Fibroblast of pulmonary artery (primary cell): ENCODE measurements at places on chromosomes 7 and 10.

DNA sequence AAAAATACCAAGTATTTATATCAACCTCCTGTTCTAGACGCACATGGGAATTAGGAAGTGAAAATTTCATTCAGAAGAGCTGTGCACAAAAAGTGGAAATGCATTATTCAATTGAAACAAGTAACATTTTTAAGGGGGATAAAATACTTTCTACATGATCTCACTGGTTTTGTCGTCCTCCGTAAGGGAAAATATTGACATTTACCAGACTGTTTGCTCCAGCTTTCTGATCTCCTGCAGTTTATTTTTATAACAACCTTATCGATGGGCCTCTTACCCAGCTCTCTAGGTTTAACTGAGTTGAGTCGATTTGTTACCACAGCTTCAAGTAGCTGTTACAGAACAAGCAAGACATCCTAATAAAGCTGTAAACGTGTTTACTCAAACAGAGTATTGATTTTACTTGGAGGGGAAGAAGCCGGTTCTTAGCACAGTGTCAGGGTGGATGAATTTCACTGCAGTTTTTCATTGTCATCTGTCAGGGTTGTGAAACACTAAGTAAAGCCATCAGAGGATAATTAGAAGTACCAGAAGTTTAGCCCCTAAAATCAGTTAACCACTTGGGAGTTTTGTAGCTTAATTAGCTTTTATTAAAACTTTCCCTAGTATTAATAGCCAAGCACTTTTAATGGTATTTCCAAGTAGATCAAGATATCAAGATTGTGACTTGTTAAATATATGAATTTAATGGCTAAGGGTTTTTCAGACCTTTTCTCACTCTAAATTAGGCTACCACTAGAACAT lies 142.6 kb upstream of the KAT6B start:
- DNase-seq: no peak

DNA sequence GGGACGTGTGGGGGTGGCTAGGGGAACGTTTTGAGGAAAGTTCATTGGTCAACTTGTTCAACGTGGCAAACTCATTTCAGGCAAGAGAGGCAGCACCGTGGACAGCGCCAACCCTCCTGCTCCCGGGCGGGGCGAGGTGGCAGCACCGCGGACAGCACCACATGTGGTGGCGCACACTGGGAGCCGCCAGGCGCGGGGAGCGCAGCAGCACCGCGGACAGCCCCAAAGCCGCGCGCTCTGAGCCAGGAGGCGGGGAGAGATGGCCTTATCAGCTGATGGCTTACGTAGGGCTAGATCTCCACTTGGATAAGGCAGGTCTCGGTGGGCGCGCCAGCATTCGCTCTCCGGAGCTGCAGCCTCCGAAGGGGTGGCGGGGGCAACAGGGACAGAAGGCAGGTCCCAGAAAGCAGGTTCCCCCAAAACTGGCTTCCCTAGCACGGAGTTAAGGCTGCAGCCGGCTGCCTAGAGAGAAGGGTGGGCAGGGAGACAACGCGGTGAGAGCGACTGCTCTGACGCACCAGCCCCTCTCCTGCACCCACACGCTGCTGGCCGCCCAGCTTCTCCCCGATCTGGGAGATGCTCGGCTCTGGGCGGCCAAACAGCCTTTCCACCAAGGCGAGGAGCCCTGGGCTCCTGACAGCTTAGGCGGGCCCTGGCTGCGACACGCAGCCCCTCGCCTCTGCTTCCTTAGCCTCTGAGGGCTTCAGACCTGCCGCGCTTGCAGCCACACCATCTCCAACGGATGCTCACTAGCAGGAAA lies at the start of gene HTR5A:
Gene HTR5A, plus strand, starts transcription at position 333 of the 760 bp plus-strand sequence. CDS start 576 bp downstream, outside the sequence.
- DNase-seq: peak; percentile 81

GRCh38 chr7:39582536-39582935 lies 16.3 kb downstream of the YAE1 start:
- no peak for DNase-seq

- no peak for DNase-seq
These were observed 2.7 kb upstream of the PPP2R2D start for GRCh38 chr10:131898061-131898460.

- no peak for DNase-seq
These were observed 150.6 kb upstream of the NRG3 start for GRCh38 chr10:81724431-81724830.

DNA sequence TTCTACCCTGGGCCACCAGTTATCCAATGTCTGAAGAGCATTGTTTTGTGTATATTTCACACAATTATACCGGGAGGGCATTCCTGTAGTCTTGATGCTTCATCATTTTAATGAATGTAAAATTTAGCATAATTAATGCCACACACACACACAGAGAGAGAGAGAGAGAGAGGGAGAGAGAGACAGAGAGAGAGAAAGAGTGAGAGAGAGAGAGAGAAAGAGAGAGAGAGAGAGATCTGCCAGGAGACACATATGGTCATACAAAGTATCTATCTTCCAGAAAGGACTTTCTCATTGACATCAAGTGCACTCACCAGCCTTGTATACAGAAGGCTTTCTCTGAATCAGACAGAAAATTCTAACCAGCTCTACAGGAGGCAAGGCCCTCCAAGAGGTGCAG lies 72.3 kb downstream of the KLF6 start:
- no peak for DNase-seq

DNA sequence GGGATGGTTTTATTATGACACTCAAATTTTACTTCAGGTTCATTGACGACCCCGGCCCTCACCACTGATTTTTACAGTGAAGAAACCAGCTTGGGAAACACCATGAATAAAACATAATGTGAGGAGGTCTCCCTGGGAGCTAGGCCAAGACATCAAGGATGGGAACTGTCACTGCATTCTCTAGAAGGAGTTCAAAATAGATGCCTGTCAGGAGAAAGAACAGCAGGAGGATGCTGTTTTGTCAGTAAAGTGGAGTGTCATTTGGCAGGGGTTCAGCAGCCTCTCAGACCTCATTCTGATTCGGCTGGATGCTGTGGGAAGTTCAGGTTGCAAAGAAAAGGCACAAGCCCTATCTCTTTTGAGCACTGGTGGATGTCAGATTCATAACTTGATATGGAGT lies 360.3 kb upstream of the C7orf33 start:
- DNase-seq: no peak

GRCh38 chr10:82821043-82821442 lies 946.0 kb downstream of the NRG3 start:
- no peak for DNase-seq

DNA sequence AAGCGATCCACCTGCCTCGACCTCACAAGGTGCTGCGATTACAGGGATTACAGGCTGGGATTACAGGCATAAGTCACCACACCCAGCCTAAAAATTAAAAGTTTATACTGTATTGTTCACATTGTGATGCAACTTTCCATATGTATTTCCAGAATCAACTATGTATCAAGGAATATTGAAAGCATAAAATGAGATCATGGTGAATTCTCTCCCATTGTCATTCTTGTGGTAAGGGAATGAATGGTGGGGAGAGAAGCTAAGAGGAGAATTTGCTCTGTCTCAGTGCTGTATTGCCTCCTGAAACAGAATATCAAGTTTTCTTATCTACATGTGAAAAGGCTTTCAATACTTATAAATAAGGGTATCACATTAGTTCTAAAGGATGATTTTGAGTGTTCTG lies 81.7 kb downstream of the CD36 start:
- DNase-seq: no peak

GRCh38 chr10:104472957-104473745 lies 119.5 kb downstream of the CFAP58 start:
- DNase-seq: no peak

DNA sequence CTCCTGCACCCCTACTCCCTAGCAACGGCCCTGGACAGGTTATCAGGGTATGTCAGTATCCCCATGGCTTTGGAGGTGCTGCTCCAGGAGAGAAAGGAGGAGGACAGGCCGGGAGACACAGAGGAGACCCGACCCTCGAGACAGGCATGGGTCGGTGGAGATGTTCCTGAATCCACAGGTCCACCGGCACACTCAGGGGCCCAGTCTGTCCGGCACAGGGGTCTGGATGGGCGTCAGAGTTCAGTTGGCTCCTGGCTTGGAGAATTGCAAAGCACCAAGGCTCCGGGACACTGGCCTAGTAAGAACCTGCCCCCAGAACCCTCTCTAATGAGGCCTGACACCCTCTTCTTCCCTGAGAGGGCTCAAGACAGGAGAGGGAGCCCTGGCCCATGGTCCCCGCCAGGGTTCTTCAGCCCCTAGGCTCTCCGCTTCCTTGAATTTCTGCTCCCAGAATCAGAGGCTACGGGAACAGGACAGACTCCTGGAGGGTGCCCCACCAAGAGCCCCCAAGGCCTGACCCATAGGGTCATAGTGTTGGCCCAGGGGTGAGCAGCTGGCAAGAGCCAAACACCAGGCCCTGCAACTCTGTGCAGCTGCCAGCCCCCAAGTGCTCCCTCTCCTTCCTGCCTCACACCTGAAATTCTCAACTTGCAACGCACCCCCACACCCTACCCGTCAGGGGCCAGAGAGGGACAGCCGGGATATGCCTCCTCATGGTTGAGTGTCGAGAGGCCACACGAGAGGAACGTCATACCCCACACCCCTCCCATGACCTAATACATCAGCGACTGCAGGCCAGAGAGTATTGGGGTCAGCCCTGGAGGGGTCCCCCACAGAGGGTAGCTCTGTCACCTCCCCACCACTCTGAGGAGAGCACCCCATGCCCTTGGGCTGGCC lies 5.5 kb upstream of the IRF5 start:
- no peak for DNase-seq

GRCh38 chr10:92813979-92814378 lies 34.3 kb upstream of the EXOC6 start:
- DNase-seq: no peak

- DNase-seq: no peak
These were observed 196.1 kb upstream of the KLF14 start for GRCh38 chr7:130929896-130930659.

DNA sequence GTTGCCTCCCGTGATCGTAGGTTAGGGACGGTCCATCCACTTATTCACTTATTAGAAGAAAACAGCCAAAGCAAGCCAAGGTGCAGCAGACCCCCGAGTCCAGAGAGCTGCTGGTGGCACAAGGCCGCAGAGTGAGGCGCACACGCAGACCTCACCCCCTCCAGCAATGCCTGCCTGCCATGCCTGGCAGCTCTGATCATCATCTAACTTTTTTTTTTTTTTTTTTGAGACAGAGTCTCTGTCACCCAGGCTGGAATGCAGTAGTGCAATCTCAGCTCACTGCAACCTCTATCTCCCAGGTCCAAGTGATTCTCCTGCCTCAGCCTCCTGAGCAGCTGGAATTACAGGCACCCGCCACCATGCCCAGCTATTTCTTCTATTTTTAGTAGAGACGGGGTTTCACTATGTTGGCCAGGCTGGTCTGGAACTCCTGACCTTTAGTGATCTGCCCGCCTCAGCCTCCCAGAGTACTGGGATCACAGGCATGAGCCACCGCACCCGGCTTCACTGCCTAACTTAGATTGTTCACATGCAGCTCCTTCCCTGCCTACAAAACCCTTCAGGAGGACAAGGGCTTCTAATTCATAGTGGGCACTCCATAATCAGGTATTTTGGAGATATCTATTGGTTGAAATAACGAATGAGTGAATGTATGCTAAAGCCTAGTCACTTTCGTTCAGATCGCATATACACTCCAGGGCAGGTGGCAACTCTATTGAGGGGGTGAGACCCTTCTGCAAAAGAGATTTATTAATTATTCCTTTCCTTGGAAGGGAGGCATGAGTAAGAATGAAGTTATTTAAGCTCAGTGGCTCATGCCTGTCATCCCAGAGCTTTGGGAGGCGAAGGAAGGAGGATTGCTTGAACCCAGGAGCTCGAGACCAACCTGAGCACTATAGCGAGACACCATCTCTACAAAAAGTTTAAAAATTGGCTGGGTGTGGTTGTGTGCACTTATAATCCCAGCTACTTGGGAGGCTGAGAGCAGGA lies 15.9 kb downstream of the TRIM56 start:
- no peak for DNase-seq

GRCh38 chr7:43554423-43554822 lies 28.5 kb upstream of the STK17A start:
- DNase-seq: no peak

DNA sequence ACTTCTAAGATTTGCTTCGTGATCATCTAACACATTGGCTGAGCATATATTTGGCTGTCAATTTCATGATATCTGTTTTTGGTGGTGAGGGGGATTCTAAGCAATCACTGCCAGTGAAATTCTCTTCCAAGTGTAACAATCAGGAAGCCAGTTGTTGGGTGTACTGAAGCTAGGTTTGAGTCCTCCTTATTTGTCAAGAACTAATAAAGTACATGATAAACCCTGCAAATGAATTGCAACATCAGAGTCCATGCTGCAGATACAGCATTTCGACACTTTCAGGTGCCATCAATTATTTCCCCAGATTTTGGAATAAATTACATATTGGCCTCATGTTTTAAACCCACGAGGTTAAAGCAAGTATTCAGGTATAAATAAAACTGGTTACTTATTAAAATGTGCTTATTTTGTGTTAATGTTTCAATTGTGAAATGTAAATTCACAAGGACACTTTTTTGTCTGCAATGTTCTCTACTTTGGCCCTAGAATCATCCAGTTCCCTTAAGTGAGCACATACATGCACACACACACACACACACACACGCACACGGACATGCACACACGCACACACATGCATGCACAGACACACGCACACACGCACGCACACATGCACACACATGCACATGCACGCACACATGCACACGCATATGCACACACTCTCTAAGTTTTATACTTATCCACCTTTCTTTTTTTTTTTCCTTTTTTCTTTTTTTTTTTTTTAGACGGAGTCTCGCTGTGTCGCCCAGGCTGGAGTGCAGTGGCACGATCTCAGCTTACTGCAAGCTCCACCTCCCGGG lies 510.2 kb upstream of the KLF6 start:
- DNase-seq: no peak

- DNase-seq: no peak
These were observed 100.5 kb upstream of the CARD11 start for GRCh38 chr7:3143869-3144775.

- no peak for DNase-seq
These were observed 61.1 kb upstream of the DDC start for GRCh38 chr7:50626286-50626685.

DNA sequence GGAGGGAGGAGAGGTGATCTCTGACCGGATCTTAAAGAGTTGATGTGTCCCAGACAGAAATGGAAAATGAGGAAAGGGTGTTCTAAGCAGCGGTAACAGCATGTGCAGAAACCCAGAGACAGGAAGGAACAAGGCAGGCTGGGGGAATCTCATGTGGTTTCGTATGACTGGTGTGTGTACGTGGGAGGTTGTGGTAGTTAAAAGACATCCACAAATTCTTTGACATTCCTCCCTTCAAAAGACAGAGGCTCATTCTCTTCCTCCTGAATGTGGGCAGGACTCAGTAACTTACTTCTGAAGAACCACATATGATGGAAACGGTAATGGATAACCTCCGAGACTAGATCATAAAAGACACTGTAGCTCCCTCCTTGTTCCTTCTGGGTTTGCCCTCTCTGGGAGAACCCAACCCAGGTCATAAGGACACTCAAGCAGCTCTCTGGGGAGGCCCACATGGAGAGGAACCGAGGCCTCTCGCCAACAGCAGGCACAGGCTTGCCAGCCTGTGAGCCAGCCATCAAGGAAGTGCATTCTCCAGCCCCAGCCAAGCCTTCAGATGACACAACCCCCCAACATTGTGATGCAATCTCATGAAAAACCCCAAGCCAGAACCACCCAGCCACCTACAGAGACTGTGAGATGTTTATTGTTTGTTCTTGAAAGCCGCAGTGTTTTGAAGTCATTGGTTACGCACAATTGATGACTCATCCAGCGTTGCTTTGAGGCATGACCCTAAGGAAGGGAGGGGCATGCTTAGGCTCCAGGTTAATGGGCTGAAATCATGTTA lies 116.0 kb downstream of the SLIT1 start:
- DNase-seq: peak; percentile 19
